Stimulated activated CD4-positive, alpha-beta T cell treated with anti-CD3 and anti-CD28 coated beads, TNF-alpha, amount 100 ng/mL, for 4 hours (primary cell): ENCODE measurements at places on chromosomes 3 and 15.
A peak's percentile ranks its signal among the peaks of the same experiment; 100 is the strongest.

GRCh38 chr3:166837535-166837934 lies 542.6 kb downstream of the ZBBX start:
- no peak for DNase-seq

DNA sequence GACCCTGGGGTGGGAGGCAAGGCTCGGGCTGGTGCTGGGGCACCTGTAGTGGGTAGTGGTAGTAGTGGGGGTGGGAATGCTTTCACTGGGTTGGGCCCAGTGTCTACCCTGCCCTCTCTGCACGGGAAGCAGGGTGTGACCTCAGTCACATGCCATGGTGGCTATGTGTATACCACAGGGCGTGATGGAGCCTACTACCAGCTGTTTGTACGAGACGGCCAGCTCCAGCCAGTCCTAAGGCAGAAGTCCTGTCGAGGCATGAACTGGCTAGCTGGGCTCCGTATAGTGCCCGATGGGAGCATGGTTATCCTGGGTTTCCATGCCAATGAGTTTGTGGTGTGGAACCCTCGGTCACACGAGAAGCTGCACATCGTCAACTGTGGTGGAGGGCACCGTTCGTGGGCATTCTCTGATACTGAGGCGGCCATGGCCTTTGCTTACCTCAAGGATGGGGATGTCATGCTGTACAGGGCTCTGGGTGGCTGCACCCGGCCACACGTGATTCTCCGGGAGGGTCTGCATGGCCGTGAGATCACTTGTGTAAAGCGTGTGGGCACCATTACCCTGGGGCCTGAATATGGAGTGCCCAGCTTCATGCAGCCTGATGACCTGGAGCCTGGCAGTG lies 5.2 kb downstream of the DALRD3 start:
- no peak for DNase-seq

DNA sequence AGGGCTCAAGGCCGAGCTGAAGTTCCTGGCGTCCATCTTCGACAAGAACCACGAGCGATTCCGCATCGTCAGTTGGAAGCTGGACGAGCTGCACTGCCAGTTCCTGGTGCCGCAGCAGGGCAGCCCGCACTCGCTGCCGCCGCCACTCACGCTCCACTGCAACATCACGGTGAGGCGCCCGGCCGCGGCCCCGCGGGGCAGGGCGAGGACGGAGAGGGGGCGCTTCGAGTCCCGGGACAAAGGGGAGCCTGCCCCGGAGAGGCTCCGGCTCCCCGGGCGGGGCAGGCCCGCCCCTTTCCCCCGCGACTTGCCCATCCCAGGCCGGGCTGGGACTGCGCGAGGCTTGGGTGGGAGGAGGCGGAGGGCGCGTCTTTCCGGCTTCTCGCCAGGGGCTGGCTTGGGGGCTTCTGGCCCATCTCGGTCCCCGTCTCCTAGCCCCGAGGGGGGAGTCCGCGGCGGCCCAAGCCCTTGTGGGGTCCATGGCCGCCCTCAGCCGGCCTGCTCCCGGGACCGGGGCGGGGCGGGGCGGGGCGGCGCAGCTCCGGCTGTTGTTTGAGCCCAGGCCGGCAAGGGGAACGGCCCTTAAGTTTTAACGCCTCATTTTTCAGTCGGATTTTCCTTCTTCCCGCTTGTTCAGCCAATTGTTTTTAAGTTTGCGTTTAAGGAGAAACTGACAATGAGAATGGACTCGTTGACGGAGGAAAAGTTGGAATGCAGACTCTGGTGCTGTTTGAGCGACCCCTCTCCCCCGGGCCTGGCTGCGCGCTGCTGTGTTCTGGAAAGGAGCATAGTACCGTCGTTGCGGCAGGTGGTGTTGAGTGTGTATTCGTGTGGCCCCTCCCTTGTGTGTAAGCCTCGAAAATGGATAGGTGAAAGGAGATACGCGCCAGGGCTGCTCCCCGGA lies 683 bp downstream of the UBE2Q2 start:
- peak; percentile 39 for DNase-seq

DNA sequence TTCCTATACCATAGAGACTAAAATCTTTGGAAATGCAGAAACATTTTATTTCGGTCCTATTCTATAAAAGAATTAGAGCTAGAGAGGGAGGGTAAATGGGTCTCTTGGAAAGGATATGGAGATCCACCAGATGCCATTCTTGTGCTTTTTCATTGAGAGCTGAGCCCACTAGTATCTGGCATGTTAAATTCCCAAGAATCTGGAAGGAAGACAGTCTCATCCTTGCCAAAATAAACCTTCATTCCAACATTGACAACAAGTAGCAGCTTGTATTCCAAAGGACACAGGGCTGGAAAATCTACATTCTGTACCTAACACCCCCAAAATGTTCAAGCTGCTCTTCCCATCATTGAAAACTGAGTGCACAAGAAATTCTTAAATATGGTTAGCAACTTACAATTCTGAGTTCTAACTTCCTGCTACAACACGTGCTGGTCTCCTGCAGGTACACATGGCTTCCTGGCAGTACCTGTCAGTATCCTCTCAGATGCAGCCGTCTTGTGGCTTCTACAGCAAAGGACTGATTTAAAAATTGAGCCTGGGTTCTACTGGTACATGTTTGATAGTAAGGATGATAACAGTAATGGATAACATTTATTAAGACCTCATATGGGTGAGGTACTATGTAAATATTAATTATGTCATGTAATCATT lies 348.1 kb downstream of the SV2B start:
- DNase-seq: no peak

DNA sequence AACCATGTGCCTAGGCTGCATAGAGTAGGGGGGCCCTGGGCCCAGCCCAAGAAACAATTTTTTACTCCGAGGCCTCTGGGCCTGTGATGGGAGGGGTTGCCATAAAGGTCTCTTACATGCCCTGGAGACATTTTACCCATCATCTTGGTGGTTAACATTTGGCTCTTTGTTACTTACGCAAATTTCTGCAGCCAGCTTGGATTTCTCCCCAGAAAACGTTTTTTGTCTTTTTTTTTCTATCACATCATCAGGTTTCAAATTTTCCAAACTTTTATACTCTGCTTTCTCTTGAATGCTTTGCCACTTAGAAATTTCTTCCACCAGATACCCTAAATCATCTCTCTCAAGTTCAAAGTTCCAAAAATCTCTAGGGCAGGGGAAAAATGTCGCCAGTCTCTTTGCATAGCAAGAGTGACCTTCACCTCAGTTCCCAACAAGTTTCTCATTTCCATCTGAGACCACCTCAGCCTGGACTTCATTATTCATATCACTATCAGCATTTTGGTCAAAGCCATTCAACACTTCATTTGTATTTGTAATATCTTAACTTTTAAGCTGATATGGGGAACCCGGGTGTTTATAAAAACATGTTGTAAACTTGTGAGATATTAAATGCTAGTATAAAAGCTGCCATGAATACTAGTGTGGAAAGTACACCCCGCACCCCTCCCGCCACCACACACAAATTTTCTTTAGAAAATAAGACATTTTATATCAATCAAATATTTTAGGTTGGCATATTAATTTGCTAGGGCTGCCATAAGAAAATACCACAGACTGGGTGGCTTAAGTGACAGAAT lies 56.0 kb upstream of the PLSCR4 start:
- DNase-seq: no peak

DNA sequence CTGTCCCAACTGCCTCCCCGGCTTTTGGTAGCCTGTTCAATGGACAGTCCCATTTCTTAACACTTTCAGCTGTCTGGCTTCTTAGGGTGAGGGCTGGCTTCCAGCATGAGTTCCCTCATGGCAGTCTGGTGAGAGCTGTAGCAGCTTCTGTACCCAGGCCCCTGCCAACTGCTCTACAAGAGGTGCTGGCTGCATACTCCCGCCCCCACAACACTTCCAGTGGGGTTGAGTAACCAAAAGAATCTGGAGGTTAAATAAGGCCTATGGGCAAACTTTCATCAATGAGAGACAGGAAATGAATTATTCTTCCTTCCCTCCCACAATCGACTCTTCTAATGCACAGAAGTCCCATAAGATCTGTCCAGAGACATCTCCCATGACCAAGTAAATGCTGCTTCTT lies 145.0 kb downstream of the NEK10 start:
- DNase-seq: no peak

DNA sequence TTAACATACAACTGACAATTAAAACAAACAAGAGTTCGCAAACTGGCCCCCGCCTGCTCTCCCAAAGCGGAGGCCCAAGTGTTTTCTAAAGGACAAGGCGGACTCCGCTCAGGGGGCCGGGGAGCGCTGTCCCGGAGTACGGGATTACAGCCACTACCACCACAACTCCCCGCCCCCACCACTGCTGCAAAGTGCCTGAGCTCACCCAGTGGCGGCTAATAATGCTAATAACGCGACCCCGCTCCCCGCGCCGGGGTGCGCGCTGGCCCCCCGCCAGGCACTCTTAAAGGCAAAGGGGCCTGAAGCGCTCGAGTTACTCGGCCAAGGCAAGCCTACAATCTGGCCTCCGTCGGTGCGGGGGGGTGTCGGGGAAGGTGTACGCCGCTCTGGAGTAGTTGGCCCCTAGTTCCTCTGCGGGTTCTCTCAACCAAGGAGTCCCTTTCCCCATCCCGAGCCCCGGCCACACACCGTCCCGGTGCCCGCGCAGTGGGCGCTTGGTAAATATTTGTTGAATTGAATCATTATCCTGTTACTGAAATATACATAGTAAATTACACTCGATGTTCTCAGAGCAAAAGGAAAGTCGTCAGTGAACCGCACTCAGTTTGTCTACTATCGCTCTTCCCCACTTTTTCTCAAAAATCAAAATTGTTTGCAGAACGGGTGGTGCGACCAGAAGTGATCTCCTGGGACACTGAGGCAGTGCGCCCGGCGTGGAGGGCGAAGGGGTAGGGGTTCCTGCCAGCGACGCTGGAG lies 827 bp downstream of the WNT5A start:
- no peak for DNase-seq

- no peak for DNase-seq
Observed at GRCh38 chr15:92524161-92524560, 130.5 kb downstream of the ST8SIA2 start.

GRCh38 chr3:89490129-89490528 lies 382.7 kb downstream of the EPHA3 start:
- no peak for DNase-seq
